ENCODE measurements at places on chromosomes 3 and 15.
A peak's percentile ranks its signal among the peaks of the same experiment; 100 is the strongest.

GRCh38 chr3:108296239-108296638 is at the start of gene HHLA2:
HHLA2 (plus strand) TSS chr3:108296548; CDS start chr3:108351814, 55,266 bp downstream.
- DNase-seq = no peak

DNA sequence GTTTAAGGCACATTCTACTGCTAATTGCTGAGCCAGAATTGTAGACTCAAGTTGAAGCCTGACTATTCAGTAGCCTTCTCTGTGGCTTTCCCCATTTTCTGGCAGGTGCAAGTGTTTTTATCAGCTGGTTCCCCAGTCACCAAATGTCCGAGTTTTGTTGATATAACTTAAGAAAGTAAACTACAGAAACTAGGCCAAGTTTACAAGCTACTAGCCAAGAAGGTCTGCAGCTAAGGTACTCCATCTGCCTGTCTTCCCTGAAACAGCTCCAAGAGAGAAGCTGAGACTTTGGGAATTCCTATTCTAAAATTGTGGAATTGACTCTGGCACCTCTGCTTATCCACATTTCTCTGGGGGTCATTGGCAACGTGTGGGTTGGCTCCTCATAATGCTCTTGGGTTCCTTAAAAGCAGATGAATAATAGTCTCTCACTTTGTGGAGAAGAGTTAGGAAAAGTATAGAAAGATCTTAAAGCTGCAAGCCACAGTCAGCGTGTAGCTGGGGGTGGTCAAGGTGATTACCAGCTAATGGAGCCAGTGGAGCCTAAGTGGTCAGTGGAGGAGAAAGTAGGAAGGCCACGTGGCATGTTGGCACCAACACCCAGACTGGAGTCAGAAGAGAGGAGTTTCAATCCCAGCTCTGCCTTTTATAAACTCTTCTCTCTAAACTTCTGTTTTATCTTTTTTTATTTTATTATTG is 128.8 kb downstream of the PEX5L start:
- no peak for DNase-seq

GRCh38 chr15:95565690-95566089 is 764.8 kb upstream of the NR2F2 start:
- no peak for DNase-seq

- no peak for DNase-seq
Observed at GRCh38 chr3:64687086-64687780, 567 bp downstream of the ADAMTS9 start.

GRCh38 chr3:8359133-8359532 is 142.5 kb upstream of the LMCD1 start:
- no peak for DNase-seq

DNA sequence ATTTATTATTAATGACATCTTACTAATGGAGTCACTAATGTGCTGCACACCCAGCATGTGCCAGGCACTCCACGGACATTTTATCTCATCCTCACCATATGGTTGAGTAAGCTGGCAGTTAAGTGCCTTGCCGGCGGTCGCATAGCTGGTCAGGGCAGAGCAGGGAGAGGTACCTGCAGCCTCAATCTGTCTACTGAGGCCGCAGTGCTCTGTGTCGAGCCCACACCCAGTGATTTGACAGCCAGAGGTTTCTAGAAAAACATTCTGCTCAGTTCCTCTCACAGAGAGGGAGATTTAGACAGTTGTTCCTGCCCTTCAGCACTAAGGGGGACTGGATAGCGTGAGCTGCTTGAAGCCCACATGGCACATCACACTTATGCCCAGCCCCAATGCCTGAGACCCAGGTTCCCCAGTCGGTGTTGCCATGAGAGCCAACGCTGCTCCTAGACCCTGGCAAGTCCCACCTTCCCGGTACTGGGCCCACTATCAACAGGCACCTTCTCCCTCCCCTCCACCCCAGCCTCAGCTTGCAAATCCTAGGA is 2.6 kb downstream of the LIPC start:
- no peak for DNase-seq

DNA sequence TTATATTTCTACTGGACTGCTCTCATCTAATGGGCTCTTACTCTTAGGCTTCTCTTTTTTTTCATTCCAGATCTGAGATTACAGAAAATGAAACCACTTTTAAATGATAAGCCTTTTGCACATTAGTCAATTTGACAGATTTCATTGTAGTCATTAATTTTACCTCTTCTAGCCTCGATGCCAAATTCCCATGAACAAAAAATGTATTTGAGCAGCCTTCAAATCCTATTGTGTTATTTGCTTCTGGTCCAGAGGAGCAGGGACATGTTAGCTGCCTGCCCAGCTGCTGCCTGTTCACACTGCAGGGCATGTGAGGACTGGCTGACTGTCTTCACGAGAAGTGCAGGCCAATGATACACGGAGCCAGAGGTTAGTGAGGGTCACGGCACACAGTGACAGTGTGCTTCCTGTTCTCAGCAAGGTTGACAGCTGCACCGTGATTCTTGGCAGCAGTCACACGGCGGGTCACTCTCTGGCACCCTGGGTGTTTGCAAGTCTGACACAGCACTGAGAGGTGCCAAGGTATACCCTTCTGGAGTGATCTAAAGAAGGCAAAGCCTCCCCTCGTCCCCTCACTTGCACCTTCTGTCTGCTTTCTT is 40.8 kb downstream of the KAT2B start:
- peak; percentile 80 for DNase-seq

DNA sequence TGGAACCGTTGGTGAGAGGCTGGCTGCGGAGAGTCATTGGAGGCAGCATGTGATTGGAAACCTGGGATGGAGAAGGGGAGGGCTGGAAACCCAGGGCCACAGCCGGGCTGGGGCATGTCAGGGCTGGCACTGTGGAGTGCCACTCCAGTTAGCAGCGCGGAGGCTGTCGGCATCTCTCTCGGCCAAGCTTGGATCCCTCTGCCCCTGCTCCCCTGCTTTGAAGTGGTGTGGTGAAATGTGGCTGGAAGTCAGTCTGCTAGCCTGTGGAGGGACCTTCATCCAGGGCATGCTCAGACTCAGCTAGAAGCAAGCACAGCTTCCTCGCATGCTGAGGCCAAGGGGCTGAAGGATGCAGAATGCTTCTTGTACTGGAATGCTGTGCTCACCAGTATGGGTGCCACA is 13.5 kb downstream of the SLCO3A1 start:
- peak; percentile 66 for DNase-seq

GRCh38 chr15:78654272-78654671 is 13.3 kb upstream of the CHRNB4 start:
- DNase-seq = no peak

GRCh38 chr3:64561325-64561843 is 126.4 kb downstream of the ADAMTS9 start:
- no peak for DNase-seq

- no peak for DNase-seq
Observed at GRCh38 chr3:154458560-154458959, 28.6 kb upstream of the GPR149 start.

GRCh38 chr15:40217166-40217824 is 21.6 kb upstream of the PAK6 start:
- peak; percentile 67 for DNase-seq

DNA sequence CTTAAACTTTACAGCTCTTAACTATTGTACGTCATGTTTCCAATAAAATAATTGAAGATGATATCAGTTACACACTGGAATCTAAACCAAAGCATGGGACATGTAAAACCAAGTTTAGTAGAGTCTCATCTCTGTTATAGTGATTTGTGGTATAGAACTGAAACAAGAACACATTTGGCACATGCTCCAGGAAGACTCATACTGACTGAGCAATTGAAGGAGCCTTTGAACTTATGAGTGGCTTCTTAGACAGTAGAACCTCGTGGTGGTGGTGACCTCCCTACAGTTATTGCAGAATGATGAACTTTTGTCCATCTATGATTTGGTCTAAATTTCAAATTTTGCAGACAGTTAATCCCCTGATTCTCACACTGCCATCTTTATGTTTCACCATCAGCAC is 729.7 kb downstream of the ROBO1 start:
- no peak for DNase-seq

DNA sequence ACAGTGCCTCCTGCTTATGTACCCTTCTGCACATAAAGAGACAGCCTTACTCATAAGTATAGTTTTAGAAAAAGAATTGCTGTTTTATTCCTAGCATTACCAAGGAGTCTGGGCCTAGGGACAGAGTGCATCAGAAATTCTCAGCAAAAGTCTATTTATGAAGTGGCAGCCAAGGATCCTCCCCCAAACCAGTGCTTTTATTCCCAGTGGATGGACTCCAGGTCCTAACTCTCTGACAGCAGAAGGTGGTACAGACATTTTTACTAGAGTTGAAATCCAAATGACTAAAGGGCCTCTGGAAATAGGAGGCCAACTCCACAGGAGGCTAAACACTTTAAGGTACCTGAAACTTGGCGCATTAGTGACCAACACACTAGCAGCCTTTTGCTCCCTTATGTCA is 407.2 kb upstream of the TPRG1 start:
- no peak for DNase-seq

- no peak for DNase-seq
Observed at GRCh38 chr3:63910001-63910400, 2.2 kb downstream of the SCAANT1 start.

GRCh38 chr15:60966316-60966715 is 262.8 kb downstream of the RORA start:
- DNase-seq = no peak

DNA sequence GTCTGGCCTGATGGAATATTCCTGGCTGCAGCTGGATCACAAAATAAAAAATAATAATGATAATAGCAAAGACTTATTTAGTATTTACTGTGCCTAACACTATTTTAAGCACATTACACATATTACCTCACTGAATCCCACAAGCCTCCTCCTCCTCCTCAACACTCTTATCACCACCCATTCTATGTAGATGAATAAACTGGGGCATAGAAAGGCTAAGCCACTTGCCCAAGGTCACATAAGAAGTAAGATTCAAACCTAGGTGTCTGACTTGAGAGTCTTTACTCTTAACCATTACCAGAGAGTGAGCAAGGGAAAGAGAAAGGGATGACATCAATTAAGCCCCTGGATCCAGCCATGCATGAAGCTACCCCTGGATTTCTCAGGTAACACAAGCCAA is 493.1 kb downstream of the SHQ1 start:
- DNase-seq = no peak

DNA sequence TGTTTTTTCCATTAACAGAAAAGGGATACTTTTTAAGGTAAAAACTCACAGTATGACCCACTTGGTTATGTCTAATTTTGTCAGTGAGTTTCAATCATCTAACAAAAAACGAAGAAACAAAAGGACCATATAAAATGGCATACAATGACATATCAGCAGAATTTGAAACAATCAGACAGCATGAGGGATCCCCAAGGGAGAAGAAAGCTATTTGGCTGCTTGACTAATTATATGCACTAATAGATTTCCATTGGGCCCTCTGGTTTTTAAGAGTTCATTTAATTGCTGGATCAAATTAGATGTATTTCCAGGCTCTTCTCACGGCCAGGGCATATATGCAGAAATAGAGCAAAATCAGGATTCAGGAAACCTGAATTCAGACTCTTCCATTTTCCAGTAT is 376.4 kb upstream of the GBE1 start:
- DNase-seq = no peak

DNA sequence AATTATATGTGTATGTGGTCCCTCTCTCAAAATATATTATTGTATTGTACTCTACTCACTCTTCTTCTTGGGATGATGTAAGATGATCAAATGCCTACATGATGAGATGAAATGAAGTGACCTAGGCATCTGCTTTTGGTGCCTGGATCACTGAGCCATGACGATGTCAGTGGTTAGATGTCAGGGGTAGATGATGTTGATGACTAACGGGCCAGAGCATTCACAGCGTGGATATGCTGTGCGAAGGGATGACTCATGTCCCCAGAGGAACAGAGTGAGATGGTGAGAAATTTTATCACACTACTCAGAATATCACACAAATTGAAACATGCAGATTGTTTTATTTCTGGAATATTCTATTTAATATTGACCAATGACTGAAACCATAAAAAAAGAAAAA is 233.9 kb upstream of the CADM2 start:
- no peak for DNase-seq

DNA sequence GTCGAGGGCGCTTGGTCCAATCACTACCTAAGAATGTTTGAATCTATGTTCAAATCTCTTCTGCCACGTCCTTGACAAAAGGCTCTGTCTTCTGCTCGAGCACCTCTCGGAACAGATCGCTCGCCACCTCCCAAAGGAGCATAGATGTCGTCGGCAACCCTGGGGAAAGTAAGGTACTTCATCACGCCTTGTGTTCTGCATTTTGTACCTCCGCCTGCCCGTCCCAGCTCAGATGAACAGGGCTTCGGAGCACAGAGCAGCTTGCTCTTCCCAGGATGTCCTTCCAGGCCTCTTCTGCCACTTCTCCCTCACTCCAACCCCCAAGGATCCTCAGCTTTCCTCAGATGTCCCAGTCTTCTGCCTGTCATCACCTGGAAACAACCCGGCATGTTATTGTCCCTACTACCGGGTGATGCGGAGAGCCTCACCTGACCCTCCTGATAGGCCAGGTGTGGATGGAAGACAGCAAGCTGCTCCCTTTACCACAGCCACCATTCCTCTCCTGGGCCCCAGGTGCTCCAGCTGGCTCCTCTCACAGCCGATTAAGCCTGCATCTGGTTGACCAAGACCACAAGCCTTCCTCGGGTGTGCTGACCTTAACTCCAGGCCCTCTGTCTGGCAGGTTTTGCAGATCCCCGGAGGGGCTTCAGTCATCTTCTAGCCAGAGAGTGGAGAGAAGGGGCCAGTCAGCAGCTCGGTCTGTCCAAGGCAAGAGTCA is 270.5 kb downstream of the FAM43A start:
- no peak for DNase-seq

GRCh38 chr15:63277893-63278456 is 570 bp downstream of the APH1B start:
- DNase-seq = no peak

DNA sequence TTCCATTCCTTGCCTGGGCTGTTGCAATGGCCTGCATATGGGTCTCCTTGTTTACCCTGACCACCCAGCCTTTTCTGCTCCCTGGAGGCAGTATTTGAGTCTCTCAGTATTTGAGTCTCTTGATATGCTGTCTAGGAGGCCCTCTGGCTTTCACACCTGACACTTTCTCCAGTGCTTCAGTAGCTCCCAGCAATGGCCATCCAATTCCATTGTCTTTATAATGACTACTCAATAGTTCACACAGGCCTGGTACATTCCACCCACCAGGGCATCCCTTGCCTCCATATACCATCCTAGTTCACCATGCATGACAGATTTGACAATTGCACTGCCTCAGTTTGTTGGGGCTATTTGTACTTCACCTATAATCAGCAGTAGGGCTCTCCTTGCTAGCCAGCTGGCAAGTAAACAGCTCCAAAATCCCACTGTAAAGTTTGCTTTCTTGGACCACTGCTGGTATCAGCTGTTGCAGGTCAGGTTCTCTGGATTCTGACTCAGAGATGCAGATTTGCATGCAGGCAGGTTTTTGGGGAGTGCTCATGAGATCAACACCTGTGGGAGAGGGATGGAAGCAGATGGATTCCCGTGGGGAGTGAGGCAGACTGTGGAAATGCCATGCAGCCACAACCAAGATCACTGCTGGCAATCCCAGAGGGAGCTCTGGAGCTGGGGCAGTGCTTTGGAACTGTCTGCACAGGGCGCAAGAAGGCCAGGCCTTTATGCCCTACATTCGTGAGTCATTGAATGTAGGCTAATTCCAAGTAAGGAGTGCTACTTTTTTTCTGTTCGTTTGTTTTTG is 19.1 kb upstream of the XIRP1 start:
- DNase-seq = no peak
